Activated CD8-positive, alpha-beta memory T cell treated with anti-CD3 and anti-CD28 coated beads for 1 hour (primary cell): ENCODE measurements at places on chromosomes 5 and 9.

GRCh38 chr9:35195683-35196082, 33.9 kb downstream of the UNC13B start:
- DNase-seq, result no peak

DNA sequence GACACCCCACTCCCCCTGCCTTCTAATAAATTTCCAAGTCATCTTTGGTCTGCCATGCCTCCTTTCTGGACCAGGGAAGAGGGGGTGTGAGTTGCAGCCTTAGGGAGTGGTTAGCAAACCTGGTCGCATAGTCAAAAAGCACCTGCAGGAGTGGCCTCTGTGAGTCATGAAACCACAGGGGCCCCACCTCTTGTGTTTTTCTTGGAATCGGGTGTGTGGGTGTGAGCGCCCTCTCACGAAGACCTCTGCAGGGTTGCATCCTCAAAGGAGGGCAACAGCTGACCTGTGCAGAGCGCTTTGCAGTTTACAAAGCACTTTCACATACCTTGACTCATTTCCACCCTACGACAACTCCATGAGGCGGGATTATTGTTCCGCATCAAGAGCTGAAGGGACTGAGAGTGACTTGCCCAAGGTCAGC, 36.8 kb upstream of the TEX48 start:
- peak; percentile 32 for DNase-seq

DNA sequence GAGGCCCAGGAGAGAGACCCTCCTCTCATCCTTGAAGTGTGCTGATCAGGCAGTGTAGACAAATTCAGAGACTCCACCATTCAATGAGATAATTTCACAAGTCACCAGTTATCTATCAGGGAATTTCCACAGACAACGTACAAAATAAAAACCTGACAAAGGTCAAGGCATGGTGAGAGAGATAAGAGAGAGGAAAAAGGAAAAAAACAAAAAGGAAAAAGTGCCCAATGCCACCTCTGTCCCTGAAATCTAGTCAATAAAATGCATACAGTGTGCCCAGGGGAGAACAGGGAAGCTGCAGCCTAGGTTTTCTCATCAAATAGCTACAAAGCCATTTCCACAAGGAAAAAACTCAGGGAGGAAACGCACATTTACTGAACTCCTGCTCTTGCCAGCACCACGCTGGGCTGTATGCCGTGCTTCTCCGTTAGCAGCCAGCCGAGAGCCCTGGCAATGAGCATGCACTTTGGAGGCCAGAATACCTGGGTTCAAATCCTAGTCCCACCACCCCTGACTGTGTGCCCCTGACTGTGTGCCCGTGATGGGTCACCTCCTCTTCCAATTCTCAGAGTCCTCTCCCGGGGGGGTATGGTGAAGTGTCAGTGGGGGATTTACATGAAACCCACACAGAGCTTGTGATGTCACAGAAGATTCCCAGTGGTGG, 11.6 kb downstream of the WHRN start:
- no peak for DNase-seq

GRCh38 chr5:751496-751895, 33.0 kb downstream of the ZDHHC11B start:
- DNase-seq, result no peak

GRCh38 chr9:21070171-21070571, 7.6 kb downstream of the IFNB1 start:
- DNase-seq, result no peak

DNA sequence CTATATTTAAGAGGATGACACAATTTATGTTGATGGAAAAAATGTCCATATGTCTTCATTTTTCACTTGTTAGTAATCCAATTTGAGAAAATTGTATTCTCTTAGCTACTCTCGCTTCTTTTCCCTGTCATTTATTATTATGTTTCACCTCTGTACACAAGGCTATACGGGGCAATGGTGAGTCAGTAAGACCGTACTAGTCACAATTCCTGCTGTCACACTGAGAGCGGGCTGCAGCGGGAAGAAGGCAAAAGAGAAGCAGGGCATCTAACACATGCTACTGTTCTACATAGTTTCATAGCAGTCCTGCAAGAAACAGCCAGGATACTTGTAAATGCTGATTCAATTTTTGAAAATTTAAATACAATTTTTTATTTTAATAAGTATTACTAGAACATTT, 23.3 kb upstream of the PRDM9 start:
- no peak for DNase-seq

DNA sequence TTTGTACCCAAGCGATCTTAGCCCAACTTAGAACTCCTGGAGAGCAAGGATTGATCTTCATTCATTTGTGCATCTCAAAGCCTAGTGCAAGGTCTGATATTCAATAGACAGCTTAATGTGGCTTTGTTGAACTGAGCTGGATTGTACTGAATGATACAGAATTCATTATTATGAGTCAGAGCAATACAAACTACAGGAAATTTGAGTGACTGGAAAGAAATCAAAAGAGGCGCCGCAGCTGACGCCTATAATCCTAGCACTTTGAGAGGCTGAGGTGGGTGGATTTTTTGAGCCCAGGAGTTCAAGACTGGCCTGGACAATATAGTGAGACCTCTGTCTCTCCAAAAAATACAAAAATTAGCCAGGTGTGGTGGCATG, 58.6 kb downstream of the ENC1 start:
- DNase-seq, result no peak

DNA sequence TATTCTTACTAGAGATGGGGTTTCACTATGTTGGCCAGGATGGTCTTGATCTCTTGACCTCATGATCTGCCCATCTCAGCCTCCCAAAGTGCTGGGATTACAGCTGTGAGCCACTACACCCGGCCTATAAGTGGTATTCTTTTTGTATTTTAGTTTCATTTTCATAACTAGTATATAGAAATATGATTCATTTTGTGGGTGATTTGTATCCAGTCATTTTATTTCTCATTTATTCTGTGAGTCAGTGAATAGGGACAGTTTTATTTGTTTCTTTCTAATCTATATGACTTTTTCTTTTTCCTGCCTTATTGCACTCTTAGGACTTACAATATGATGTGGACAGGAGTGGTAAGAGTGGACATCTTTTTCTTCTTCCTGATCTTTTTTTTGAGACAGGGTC, 112.9 kb downstream of the AOPEP start:
- DNase-seq, result no peak

DNA sequence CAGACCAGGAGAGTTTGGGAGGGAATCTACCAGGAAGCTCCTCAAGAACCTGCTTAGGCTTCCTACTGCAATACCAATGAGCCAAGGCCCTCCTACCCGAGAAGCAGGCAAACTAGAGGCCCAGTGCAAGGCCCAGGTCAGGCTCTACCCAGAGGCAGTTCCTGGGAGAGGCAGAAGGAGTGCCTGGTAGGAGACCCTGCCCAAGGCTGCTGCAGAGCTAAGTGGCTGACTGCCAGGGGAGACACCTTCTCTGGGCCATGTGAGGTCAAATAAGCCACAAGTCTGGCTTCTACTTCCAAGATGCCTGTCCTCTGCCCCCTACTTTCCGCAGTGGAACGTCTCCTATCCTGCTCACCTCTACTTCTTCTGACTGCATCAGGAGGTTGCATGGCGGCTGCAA, 17.8 kb downstream of the ACSL6 start:
- DNase-seq, result no peak

- no peak for DNase-seq
Observed at GRCh38 chr5:125175348-125176004, 429.0 kb upstream of the ZNF608 start.

DNA sequence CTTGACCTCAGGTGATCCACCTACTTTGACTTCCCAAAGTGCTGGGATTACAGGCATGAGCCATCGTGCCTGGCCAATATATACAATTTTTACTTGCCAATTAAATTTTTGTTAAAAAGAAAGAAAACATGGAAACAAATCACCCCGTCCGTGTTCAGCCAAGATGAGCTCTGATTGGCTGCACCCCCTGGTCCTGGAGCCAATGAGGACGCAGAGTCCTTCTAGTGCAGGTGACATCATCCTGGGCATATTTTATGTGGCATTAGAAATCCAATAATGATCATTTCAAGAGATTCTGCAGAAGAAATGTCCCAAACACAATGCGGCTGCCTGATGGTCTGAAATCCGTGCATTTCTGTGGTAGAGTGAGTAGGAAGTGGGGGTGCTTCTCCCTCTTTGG, 159.5 kb downstream of the GAPVD1 start:
- DNase-seq, result no peak

GRCh38 chr9:79663300-79663699, 91.5 kb downstream of the TLE4 start:
- DNase-seq, result no peak

- DNase-seq, result no peak
Observed at GRCh38 chr5:127757576-127757975, 54.4 kb downstream of the CCDC192 start.

DNA sequence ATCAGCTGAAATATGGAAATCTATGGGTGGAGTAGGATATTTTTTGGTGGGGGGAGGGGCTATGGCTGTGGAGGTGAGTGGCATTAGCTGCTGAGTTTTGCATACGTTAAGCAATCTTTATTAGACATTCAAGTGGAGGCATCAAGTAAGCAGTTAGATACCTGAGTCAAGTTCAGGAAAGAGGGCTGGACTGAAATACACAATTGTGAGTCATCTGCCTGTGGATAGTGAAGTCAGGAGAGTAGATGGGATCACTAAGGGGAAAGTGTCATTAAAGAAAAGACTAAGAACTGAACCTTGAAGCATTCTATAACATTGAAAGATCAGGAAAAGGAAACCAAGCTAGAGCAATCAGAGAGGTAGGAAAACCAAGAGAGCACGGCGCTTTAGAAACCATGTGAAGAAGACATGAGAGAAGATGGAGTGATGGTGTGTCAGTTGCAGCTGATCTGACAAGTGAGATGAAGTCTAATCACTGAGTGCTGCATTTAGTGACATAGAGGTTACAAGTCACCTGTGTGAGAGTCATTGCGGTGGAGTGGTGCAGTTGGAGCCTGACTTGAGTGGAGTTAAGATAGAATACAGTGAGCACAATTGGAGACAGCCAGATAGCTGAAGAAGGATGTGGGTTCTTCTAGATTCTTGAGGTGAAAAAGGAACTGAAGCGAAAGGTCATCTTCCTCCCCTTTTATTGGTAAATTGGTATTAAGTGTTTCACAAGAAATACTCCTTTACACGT, 88.7 kb downstream of the PIP5K1B start:
- no peak for DNase-seq

- no peak for DNase-seq
Observed at GRCh38 chr9:87122947-87123685, 175.8 kb upstream of the GAS1 start.

GRCh38 chr9:133377721-133378216, 1.6 kb downstream of the STKLD1 start:
- DNase-seq, result no peak

DNA sequence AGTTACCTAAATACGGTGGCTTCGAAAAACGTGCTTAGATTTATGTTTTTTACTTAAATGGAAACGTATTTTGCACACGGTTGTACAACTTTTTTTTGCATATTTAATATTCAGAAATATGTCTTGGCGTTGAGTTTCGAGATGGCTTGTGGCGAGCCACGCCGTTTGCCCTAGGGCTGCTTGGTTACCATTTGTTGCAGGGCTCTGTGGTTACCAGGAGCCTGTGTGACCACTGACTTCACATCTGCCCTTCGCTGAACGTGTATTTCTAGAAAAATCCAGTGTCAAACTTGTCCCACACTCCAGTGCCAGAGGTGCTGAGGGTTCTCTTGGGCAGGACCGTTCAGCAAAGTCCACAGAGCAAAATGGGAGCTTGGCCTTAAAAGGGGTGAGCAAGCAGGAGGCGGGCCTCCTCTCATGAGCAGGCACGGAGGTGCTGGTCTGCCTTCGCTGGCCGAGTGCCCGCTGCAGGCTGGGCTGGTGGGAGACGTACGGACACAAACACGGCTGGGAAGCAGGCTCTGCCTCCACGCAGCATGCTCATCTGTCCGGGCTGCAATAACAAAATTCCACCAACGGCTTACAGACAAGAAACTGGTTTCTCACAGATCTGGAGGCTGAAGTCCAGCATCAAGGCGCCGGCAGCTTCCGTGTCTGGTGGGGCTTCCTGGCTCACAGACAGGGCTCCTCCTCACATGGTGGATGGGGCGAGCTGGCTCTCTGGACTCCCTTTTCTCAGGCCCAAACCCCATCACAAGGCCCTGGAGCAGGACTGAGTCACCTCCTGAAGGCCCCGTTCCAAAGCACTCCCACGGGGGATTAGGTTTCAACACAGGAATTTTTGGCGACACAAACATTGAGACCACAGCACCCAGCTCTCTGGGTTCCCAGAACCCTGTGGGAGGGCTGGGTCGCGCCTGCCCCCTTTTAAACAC, 5.4 kb downstream of the MRPL36 start:
- DNase-seq, result no peak

DNA sequence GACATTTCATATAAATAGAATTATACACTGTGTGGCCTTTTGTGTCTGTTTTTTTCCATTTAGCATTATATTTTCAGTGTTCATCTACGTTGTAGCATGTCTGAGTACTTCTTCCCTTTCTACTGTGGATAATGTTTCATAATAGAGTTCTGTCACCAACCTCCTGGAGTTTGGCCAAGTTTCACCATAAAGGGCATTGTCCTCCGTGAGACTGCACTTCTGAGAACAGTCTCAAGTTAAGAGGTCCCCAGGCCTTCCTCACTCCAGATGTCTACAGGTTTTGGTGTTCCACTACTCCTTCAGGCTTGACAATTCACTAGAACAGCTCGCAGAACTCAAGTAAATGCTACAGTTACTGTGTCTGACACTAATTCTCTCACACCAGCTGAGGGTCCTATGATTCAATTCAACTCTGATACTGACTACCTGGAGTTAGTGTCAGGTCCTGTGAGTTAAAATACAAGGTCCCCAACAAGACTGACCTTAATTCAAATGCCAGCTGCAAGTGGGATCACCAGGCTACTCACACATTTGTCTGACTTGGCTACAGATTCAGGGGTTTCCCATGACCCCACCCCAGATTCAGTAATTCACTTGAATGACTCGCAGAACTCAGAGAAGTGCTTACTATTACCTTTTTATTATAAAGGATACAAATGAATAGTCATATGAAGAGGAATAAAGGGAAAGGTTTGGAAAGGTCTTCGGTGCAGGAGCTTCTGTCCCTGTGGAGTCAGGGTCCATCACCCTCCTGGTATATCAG, 31.1 kb downstream of the SLC35A4 start:
- no peak for DNase-seq

GRCh38 chr9:131609099-131609830, 63.9 kb downstream of the PRRT1B start:
- DNase-seq, result no peak

DNA sequence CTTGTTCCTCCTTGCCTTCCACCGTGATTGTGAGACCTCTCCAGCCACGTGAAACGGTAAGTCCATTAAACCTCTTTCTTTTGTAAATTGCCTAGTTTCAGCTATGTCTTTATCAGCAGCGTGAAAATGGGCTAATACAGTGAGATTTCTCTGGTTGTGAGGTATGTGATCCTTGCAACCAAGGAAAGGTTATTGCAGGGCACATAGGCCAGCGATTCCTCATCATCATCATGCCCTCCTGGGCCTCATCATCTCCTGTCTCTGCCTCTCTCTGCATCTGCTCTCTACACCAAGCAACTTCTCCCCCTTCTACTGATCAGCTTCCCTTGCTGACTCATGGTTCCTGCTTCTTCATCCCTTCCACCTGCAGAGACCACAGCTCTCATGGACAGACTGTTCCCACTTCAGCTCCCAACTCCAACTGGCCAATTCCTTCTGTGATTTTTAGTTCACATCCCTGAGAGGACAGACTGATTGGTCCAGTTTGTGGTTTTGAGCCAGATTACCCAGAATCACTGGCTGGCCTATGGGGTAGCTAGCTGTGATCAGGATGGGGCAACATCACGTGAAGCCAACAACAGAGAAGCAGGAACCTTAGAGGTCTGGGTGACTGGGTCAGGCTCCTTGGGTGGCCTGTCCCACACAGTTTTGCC, 53.1 kb downstream of the LIX1 start:
- DNase-seq, result no peak

- no peak for DNase-seq
Observed at GRCh38 chr9:127109212-127109711, 13.2 kb downstream of the ANGPTL2 start.

- no peak for DNase-seq
Observed at GRCh38 chr5:90226433-90227099, 183.0 kb downstream of the CETN3 start.
